ENCODE measurements at places on chromosomes 6 and 20. TPM values are rescaled to one million over a fixed set of nuclear protein-coding genes. Genes with fewer than 3 reads are reported as not detected.

GRCh38 chr6:139325686-139326085 is 33.9 kb upstream of the TXLNB start:
- no peak for DNase-seq

GRCh38 chr6:50829898-50830444 is 11.3 kb downstream of the TFAP2B start:
- DNase-seq, result no peak

- DNase-seq, result no peak
Observed at GRCh38 chr20:8352486-8352885, 220.4 kb downstream of the PLCB1 start.

GRCh38 chr6:14379568-14379967 is 262.0 kb downstream of the CD83 start:
- DNase-seq, result no peak

- DNase-seq, result peak; percentile 64
Observed at GRCh38 chr20:31710423-31711108, 12.1 kb downstream of the BCL2L1 start.

GRCh38 chr20:62479156-62479555 is 3.4 kb upstream of the GATA5 start:
- DNase-seq, result no peak

GRCh38 chr20:25081065-25081729 is 744 bp downstream of the VSX1 start:
- peak; percentile 48 for DNase-seq

- DNase-seq, result peak; percentile 37
Observed at GRCh38 chr6:113859349-113860180, 2.4 kb downstream of the MARCKS start.

DNA sequence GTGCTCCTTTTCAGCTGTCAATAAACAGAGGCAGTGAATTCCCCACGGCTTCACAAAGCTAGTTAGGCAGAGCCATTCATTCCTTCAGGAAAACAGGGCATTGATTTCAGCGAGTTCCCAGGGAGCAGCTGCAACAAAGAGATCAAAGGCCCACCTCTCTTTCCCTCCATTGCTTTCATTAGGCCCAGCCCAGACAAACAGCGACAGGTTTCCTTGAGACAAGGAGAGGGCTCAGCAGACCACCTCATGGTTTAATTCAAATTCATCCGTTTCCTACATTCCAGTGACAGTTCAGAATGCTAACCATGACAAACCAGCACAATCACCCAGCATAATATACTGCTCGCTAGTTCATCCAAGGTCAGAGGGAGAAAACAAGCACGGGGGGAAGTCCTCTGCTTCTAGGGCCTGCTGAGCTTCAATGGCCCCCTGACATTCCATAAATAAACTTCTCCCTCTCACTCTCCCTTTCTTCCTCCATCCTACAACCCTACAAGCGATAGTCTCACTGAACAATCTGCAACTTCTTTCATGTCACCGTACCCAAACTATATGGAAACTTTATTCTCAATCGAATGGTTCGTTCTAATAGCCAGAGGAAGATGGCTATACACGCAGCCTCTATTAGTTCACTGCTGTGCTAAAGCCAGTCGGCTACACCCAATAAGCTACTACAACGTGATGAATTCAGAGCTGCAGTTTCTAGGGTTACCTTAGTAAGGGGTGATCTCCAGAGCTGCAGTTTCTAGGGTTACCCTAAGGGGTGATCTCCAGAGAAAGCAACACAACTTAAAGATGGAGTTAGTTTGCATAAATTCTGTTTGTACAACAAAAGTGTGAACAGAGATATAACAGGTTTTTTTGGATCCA is 34.7 kb downstream of the PLAGL1 start:
- DNase-seq, result no peak

DNA sequence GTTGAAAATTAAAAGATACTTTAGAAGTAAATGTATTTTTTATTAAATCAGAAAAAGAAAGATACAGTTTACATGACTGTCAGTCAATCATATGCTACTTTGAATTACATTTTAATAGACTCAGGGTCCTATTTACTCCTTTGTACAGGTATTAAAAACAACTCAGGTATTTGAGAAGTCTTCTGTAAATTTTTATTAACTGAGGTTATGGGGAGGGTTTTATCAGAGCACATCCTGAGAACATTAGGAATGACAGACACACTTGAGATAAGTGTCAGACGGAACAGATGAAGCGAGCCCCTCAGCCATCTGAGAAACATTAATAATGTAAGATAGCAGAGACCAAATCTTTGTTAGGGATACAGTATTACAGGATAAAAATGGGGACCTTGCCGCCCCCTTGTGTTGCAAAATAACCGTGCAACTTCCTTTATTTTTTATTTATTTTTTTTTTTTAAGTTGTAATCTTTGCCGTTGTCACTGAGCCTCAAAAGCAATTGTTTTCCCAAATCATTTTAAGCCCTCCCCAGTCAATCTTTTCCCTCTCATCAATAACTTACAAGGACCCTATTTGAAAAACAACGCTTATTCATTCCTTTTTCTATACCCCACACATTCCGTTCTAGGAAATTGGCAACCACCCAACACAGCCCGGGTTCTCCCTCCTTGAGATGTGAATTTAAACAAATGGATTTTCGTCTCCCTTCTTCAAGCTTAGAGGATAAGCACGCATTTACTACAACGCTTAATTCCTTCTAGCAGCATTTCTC is 126.7 kb downstream of the BCAS1 start:
- DNase-seq, result no peak

DNA sequence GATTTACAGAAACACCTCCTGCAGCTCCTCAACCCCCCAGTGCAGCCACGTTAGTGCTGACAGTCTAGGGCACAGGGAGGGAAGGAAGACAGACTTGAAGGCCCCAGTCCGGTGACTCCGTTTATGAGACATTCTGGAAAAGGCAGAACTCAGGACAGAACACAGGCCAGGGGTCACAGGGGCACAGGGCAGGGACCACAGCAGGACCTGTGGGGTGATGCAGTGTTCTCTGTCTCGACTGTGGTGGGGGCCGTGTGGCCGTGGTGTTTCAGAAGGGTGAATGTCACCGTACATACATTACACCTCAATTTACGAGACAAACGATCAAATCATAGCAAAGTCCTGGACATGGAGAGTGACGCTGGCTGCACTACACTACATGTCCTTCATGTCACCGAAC is 11.3 kb downstream of the BHLHE23 start:
- no peak for DNase-seq

- DNase-seq, result no peak
Observed at GRCh38 chr6:33685411-33686224, 25.9 kb downstream of the UQCC2 start.

Gene DZANK1
- total RNA-seq, result 0.28 TPM

Gene CRISP3
- total RNA-seq, result 0.08 TPM

Gene TNFRSF6B
- not detected for total RNA-seq
